ENCODE measurements at places on chromosomes 7 and 10.

DNA sequence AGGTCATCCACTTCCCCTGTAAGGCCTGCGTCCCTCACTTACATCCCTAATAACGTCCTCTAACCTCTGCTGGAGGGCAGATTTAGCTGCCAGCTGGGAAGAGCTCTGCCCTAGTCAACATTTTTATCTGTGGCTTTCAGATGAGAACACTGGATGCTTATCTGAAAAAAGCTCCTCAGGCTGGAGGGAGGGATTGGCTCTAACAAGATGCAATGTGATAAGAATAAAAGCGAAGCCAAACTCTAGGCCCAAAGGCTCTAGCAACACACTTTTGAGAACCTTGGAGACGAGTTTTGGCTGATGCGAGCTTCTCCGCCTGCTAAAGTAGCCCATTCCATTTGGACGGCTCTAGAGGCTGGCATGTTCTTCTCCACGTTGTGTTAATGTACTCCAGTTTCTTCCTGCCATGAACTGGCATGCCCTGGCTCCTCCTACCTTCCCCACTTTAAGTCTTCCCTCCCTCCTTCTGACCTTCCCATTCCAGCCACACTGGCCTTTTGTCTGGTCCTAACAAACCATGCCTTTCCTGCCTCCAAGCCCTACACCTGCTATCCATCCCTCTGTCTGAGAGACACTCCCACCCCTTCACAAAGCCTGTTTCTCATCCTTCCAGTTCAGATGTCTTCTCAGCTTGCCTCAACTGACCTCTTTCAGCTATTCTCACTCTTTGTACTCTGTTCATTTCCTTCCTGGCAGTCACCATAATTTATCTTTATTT, 62.5 kb upstream of the ATRNL1 start:
- DNase-seq: peak; percentile 44

DNA sequence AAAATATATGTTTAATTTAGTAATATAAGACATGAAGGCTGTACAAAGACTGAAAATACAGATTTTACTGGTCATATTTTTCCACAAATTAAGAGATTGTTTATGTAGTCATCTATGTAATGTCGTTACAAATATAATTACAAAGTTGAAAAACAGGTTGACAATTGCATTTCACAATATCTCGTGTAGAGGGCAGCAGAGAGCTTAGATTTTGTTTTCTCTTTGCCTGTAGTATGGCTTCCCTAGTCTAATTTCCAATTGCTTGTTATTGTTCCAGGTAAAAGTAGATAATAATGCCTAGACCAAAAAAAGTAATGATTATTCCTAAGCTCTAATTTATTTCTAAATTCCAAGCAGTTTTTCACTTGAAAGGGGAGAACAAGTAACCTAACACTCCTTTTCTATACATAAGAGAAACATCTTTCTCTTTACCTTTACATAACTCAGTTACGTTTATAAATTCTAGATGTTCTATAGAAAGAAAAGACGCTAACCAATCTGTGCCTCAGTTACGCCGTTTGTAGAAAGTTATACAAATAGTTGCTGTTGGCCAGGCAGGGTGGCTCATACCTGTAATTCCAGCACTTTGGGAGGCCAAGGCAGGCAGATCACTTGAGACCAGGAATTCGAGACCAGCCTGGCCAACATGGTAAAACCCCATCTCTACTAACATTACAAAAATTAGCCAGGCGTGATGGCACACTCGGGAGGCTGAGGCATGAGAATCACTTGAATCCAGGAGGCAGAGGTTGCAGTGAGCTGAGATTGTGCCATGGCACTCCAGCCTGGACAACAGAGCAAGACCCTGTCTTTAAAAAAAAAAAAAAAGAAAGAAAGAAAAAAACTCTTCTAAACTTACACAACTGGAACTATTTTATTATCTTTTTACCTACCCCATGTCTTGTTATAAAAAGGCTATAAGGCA, 30.0 kb downstream of the NET1 start:
- DNase-seq: peak; percentile 54

- DNase-seq: peak; percentile 53
These were observed 538.5 kb downstream of the HTR7 start for GRCh38 chr10:90319188-90319914.

GRCh38 chr10:21603721-21604120, 69.7 kb downstream of the MLLT10 start:
- no peak for DNase-seq

GRCh38 chr7:131173145-131173890, 154.4 kb upstream of the MKLN1 start:
- no peak for DNase-seq

DNA sequence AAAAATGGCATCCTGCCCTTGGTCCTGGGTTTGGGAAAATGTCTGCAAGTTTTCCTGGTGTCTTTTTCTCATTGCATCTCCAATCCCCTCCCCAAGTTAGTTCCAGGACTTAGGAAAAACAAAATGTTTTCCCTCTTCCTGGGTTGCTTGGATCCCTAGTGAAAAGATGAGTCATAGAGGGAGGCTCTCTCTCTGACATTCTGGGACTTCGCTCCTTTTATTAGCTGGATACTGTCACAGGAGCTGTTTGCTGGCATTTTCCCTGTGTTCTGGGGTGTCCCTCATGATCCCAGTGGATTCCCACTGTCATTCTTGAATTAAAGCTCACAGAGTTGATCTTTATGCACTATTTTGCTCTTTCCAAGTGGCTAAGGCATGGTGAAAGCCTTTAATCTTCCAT, 316.4 kb upstream of the MBL2 start:
- DNase-seq: no peak

- DNase-seq: no peak
These were observed 14.6 kb downstream of the FLNC start for GRCh38 chr7:128844777-128845311.

All from neural progenitor cell (in vitro differentiated cells).